ENCODE measurements at places on chromosomes 1 and 21. TPM values are rescaled to one million over a fixed set of nuclear protein-coding genes. Genes with fewer than 3 reads are reported as not detected.

- no peak for DNase-seq
Observed at GRCh38 chr1:245014247-245015029, 140.3 kb upstream of the KIF26B start.

DNA sequence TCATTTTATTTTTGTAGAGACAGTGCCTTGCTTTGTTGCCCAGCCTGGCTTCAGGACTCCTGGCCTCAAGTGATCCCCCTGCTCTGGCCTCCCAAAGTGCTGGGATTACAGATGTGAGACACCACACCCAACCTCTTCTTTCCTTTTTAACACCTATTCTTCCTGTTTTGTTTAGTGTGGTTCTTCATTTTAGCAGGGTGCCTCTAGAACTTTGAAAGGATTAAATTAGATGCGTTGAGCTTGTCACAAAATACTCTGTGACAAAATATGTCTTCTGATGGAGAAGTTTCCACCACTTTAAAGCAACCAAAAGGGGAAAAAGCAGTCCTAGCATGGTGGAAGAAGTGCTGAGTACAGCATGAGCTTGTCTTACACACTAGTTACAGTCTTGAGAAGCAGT is 42.0 kb downstream of the CDC14A start:
- DNase-seq, result no peak

DNA sequence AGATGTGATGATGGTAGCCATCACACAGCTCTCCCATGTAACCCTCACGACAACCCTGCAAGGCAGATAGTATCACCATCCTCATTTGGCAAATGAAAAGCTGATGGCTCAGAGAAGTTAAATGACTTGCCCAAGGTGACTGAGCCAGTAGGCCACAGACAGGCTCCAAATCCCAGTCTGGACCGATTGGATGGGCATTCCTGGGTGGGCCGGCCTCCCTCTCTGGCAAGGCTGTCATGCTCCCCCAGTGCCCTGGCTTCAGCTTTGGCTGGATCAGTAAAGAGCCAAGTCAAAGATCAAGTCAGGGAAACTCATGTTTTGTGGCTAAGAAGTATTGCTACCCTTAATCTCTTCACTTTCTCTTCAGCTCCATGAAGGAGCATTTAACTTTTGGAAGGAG is 41.2 kb downstream of the CDCP2 start:
- no peak for DNase-seq

DNA sequence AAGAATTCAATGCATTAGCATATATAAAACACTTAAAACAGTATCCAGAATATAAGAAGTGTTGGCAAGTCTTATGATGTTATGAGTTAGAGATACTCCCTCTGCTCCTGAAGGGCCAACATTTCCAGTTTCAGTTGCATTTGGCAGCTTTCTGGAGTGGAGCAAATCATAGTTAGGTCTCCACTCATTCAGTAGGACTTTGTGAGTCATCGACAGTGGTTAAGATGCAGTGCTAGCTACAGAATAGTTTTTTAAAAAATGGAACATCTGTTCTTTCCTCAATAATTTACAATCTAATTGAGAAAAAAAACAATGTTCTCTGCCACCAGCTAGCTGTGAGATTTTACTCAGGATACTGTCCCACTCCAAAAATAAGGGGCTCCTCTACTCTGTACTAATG is 389.1 kb downstream of the HLX start:
- no peak for DNase-seq

- DNase-seq, result no peak
Observed at GRCh38 chr1:86616871-86617270, 70.0 kb downstream of the CLCA4 start.

RGS4 gene
- 6.4 TPM for total RNA-seq

TCHH gene
- 0.03 TPM for total RNA-seq

Data from lung (tissue), 17 donors.